ENCODE measurements at places on chromosomes 12 and 14.

- DNase-seq: no peak
These were observed 4.8 kb downstream of the GMPR2 start for GRCh38 chr14:24237463-24237955.

GRCh38 chr14:69501423-69501838 lies 16.9 kb downstream of the PLEKHD1 start:
- no peak for DNase-seq

DNA sequence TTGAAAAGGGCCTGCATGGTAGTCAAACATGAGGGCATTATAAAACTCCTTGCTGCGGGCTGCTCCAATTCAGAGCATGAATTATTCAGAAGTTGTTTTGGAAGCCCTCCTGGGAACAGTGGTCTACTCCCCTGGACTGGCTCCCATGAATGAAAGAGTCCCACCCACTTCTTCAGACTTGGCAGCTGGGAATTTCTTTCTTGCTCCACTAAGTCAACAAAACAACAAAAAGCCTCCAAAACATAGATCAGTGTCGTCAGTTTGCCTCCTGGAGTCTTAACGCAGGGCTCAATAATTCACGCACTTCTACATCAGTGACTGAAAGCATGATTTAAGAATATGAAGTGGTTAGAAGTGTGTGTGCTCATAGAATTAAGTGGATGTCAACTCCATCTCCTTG lies 37.9 kb downstream of the AKAP6 start:
- no peak for DNase-seq

DNA sequence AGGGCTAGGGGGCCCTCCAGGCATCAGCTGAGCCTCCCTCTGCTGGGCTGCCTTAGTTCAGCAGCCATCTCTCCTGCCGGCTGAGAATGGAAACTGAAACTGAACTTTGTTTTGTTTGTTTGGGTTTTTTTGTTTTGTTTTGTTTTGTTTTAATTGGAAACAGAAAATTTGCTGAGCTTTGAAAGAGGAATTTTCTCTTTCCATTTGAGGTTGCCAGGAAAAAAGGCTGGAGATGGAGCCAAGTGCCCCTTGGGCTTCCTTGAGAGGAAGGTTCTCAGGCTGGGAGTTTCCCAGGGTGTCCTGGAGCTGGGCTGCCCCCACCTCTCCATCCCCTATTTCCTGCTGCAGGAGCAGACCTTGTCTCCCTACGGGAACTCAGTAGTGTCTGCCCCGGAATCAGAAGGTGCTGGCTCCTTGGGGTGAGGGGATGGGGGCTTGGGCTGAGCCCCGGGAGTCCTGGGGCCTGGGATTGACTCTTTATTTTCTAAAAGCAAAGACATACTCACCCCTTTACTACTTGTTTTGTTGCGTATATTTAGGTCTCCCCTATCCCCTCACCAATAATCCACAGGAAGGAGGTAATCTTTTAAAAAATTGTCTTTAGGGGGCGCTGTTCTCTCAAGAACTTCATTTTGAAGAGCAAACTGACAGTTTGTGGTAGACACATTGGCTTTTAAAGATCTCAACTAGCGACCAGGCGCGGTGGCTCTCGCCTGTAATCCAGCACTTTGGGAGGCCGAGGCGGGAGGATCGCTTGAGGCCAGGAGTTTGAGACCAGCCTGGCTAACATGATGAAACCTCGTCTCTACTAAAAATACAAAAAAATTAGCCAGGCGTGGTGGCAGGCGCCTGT lies 21.3 kb upstream of the OASL start:
- peak; percentile 18 for DNase-seq

DNA sequence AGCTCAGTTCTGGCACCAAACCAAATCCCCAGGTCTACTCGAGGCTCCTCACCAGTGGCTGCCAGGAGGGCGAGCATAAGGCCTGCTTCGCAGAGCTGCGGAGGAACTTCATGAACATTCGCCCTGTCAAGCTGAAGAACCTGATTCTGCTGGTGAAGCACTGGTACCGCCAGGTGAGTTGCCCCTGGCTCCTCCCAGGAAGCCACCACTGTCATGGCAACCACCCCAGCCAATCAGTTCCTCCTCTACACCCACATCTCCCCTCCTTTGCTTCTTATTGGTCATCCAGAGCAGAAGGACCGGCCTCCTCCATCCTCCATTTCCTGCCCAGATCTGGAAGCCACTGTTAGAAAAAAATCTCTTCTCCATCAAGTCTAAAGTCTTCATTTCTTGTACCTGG lies 17.2 kb upstream of the OAS2 start:
- DNase-seq: no peak

GRCh38 chr14:66284346-66284745 lies 201.8 kb upstream of the CCDC196 start:
- peak; percentile 21 for DNase-seq

GRCh38 chr12:69189378-69189978 lies 49.9 kb upstream of the CPSF6 start:
- DNase-seq: no peak

DNA sequence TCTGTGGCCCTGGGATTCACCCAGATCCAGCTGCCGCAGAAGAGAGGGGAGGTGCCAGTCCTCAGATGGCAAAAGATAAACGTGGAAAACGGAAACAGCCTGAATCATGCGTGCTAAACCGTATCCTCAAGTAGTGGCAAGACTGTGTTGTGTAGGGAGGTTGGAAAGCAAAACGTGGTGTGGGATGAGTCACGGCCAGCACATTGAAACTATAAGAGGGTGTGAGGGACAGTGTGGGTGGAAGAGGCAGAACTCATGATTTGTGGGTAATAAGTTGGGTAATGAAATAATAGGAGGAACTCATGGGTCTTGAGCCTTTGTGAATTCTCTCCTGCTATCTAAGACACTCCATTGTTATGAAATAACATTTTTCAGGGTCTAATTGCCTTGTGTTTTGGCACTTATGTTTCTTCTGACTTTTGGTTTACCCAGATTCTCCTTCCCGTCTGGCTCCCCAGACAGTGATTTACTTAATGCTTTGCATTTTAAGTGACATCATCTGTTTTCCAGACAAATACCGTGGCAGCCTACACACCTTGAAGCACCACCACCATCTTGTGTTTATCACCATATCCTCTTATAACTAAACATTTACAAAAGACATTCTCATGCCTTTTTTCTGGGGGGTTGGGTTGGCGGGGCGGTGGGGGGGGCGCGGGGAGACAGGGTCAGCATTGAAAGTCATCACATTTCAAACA lies 62.3 kb upstream of the PTCSC3 start:
- DNase-seq: no peak

GRCh38 chr14:105102361-105102870 lies 37.2 kb upstream of the GPR132 start:
- DNase-seq: no peak

Measured in fibroblast of skin of left quadriceps (primary cell).